ENCODE measurements at places on chromosomes 12 and 14.
A peak's percentile ranks its signal among the peaks of the same experiment; 100 is the strongest.

GRCh38 chr14:88804035-88804434, 11.3 kb upstream of the EML5 start:
- no peak for DNase-seq

DNA sequence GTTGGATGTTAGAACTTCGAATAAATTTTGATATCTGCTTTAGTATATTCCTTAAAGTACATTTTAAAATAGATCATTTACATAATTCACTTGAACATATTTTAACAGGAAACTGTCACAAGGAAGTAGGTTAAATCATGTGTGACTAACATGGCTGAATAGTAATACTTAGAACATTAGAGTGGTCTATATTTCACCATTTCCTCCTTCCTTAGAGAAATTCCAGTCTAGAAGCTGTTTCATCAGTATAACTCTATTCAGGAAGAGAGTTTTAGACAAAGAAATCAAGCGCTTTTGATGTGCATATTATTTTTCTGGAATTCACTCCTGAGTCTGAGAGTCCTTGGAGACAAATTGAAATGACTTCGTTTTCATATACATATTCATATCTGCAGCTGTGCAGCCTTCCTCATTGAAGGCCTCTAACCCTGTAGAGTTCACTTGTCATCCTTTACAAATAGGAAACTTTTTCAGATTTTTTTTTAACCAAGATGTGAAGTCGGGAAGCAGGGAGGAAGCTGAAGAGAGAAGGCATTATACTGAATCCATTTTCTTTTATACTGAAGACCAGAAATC, 28.4 kb downstream of the IRAK3 start:
- no peak for DNase-seq

GRCh38 chr12:25801734-25802133, 156.7 kb upstream of the RASSF8 start:
- DNase-seq: no peak

- no peak for DNase-seq
Measured at GRCh38 chr14:92153581-92153980, 31.8 kb downstream of the CPSF2 start.

- DNase-seq: no peak
Measured at GRCh38 chr14:22448905-22449599, 140.0 kb downstream of the DAD1 start.

DNA sequence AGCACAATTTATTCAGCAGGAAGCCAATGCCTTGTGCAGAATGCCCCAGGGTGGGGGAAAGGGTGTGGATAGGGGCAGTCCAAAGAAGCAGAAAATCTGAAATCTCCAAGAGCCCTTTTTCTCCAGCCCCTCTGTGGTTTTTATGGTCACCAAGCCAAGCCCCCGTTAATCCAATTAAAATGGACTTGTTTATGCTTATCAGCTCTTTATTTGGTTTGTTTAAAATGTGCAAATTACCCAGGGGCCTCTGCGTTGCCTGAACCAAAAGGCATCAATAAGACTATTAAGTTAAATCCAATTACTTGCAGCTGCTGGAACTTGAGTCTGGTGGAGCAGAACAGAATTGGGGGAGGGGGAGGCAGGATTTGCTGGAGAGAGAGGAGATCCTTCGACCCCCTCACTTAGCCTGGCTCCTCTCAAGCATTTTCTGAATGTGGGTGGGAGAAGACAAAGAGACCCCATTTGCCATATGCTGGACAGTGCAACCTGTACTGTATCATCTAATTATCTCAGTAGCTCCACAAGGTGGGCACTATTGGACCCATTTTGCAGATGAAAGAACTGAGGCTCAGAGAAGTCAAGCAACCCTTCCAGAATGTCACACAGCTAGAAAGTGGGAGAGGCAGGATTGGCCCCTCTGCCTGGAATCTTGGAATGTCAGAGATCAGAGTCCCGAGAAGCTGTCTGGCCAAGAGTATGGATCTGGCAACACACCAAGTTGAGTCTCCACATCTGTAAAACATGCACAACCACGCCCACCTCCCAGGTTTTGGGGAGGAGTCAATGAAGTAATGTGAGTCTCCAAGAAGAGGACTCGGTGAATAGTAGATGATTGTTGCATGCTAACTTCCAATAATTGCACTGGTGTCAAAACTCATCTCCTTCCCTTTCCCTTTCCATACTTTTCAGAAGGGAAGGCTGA, 66.9 kb downstream of the CMKLR1 start:
- DNase-seq: no peak

DNA sequence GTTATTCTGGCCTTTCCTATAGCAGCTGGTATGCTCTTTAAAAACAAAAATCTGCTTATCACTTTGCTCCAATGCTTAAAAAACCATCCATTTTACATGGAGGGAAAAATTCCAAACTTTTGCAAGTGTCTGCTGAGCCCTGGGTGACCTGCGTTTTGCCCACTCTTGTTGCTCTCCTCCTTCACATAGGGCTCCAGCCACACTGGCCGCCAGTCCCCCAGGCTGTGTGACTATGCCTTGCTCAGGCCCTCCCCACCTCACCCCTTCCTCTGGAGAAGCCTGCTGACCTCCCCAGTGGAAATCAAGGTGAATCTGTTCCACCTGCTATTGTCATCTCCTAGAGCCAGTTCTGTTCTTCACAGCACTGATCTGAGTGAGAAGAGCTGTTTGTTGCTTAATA, 126.9 kb downstream of the SLC25A47 start:
- no peak for DNase-seq

DNA sequence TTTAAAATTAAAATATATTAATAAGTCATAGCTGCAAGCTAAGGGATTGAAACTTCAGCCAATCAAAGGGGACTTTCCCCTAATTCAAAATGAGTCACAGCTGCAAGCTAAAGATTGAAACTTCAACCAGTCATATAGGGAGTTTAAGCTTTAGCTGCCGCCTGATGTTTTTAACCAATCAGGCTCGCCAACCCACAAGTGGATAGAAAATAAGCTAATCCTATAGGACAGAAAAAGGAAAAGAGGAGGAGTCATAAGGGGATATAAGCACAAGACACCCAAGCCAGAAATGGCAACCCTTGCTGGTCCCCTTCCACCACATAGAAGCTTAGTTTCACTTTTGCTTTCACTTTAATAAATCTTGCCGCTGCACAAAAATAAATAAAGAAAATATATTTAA, 1154.6 kb downstream of the GALC start:
- DNase-seq: no peak

- DNase-seq: no peak
Measured at GRCh38 chr12:9098115-9098452, 17.6 kb downstream of the A2M start.

DNA sequence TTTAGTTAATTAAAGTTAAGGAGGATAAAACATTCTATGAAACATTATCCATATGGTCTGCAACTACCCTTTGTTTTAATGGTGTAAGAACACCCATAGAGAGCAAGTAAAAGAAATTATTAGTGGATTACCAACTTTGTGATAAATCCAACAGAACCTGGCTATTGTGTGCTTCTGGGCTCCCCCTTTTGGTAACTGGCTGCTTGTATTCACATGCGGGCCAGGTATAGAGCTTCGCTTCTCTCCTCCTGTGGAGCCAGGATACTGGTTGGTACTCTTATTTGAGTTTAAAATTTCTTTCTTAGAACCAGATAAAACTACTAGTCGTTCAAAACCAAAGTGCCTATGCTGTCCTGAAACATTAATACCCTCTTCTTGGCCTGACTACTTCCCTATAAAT, 81.0 kb downstream of the PTPRR start:
- DNase-seq: no peak

DNA sequence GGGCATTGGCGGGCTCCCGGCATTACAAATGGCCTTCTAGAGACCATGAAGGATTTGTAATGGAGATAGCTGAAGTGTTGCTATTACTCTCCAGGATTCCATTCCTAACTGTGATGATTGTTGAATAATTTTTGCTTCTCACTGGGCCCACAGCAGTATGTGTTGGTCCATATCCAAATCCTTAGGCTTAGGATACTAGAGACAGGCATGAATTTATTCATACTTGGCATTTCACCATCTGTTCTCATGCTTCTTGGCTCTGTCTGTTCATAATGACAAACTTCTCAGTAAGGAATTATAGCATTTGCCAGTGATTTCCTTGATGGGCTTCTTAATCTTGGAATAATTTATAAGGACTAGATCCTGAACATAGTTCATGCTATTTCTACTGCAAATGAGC, 832.9 kb downstream of the C12orf50 start:
- no peak for DNase-seq

- no peak for DNase-seq
Measured at GRCh38 chr12:2180737-2181082, 127.9 kb downstream of the CACNA1C start.

- peak; percentile 7 for DNase-seq
Measured at GRCh38 chr14:77458249-77458950, 507 bp downstream of the AHSA1 start.

DNA sequence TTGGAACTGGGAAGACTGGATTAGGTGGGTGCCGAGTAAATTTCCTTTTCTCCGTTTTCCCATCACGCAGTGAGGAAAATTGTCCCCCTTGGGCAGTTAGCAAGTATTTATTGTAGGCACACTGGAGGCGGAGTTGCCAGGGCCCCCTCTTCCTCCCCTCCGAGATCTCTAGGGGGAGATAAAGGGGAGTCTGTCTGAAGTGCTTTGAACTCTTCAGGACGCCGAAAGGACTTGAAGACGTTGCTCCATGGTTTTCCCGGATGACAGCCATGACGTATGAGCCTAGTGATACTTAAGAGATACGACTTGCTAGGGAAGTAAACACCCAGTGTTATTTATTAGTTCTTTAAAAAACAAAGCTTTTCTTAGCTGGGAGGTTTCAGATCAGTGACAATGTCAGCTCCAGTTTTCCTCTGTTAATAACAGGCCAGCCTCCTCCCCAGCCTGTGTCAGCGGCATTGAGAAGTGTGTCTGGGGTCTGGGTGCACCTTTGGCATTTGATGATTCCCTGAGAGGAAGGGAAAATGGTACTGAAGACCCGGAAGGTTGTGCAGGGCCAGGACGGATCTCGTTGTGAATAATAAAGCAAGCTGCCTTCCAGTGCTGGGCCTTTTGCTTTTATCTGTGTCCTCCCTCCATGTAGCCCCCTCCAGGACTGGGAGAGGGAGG, 78.7 kb downstream of the TSPAN9 start:
- no peak for DNase-seq

DNA sequence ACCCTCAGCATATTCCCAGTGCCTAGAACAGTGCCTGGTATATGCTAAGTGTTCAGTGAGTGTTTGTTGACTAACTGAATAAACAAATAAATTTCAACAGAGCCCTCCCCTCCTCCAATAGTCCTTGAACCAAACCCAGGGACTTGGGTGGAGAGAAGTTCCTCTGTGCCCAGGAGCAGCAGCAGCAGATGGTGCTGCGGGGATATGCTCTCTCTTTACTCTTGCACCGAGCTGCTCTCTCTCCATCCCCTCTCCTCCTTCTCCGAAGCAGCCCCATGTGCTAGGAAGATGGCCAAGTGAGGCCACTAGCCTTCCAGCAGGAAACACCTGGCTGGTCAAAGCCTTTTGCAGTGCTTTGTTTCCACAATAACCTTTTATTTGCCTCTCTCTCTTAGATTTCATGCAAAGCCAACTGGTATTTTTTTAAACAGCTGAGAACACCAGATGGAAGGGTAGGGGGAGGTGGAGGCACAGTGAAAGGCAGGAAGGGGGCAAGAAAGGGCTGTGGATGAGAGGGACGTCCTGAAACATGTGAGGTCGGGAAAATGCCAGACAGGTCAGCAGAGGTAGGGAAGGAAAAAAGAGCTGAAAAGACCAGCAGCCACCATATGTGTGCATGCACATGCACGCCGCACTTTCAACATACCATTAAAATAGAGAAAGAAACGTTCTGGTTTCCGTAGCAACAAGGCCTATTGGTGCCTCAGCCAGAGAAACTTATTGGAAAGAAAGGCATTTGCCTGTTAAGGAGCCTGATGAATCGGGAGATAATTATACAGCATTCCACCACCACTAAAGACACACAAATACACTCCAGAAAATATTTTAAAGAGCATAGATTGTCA, 78.9 kb downstream of the EMP1 start:
- no peak for DNase-seq

DNA sequence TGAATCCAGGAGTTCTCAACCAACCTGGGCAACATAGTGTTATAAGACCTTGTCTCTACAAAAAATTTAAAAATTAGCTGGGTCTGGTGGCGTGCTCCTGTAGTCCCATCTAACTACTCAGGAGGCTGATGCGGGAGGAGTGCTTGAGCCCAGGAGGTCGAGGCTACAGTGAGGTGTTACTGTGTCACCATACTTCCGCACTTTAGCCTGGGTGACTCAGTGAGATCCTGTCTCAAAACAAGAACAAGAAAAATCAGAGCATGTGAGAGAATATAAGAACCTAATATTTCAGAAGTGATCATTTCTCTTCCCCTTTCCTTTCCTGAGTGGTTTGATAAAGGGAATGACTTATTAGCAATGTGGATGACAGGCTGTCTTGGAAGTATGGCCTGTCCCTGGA, 9.5 kb downstream of the TRAF3 start:
- no peak for DNase-seq

- no peak for DNase-seq
Measured at GRCh38 chr12:52454411-52455201, 2.7 kb upstream of the KRT6B start.

- DNase-seq: no peak
Measured at GRCh38 chr12:73277971-73278370, 1005.8 kb downstream of the TRHDE start.

DNA sequence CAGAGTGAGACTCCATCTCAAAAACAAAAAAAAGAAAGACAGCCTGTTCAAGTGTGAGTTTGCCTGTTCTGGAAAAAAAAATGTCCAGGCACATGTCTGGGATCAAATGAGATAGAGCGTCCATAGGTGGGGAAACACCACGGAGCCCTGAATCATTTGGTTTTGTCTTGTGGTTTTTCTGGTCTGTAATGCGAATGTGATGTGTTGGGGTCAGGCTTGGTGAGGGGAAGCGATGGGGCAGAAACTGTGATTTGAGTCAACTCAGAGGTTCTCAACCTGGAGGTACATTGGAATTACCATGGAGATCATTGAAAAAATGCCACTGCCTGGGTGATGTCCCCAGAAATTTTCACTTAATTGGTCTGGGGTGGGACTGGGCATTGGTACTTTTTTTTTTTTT, 183.9 kb upstream of the PWP1 start:
- no peak for DNase-seq

DNA sequence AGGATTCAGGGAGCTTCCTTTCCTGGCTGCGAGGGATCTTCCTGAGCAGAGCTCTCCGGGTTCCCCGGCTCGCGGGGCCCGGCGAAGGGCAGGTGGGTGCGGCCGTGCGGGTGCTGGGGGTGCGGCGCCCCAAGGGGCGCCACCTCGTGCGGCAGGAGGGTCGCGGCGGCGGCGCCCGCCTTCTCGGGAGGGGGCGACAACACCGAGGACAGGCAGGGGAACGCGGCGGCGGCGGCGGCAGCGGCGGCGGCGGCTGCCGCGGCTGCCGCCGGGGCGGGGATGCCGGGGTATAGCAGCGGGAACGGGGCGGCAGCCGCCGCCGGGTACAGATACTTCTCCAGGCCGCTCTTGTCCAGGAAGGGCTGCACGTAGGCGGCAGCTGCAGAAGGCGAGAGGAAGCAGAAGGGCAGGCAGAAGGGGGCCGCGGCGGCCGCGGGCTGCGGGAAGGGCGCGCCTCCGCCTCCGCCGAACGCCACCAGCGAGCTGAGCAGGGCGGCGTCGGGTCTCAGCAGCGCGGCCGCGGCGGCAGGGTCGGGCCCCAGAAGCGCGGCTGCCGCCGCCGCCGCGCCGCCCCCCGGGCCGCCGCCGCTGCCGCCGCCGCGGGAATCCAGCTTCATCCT, 2.7 kb downstream of the BHLHE41 start:
- no peak for DNase-seq

GRCh38 chr12:111846016-111846415, 4.0 kb downstream of the MAPKAPK5 start:
- no peak for DNase-seq
